ENCODE measurements at places on chromosomes 3 and 15.

DNA sequence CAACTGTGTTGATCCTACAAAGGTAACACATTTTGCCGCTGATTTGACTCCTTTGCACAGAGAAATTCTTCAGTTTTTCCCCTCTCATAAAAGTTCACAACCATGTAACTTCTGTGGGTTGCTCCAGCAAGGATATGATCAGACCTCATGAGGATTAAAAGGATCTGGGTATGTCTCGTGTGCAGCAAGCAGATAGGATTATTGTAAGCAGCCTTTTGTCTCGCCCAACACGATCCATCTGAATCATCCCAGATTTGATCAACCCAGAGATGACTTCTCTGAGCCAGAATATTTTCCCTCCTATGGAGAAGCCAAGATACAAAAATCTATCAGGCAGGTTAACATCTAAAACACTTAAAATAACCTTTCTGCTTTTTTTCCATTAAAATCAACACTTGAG is 12.8 kb upstream of the BNIP2 start:
- DNase-seq: no peak

GRCh38 chr3:43866529-43867353 is 176.0 kb downstream of the ABHD5 start:
- peak; percentile 36 for DNase-seq

DNA sequence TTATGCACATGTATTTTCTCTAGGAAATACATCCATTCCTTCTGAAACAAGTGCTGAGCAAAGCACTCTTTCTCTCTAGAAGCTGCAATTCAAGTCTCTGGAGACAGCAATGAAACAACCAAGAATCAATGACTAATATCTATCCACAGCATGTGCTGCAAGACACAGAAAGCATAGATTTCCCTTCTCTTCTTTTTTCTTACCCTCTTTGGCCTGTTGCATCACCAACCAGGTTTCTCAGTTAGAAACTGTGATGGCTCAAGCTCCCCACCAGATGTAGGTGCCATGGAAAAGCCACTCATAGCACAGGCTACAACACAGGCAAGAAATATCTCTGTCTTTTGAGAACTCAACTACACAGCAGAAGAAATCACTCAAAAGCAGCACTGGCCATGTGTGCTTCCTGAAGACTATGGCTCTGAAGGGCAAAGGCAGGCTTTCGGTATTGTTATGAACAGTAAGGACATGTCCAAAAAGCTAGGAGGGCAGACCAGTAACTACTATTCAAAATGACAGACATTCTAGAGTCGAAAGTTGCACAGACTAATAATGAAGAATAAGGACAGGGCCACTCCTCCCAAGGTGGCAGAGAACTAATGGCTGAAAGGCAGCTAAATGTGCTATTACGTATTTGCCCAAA is 15.5 kb downstream of the ZDHHC3 start:
- no peak for DNase-seq

GRCh38 chr3:28334552-28334951 is 14.0 kb upstream of the ZCWPW2 start:
- DNase-seq: no peak

- DNase-seq: no peak
Measured at GRCh38 chr3:81643721-81644120, 117.7 kb downstream of the GBE1 start.

- DNase-seq: no peak
Measured at GRCh38 chr3:116453666-116454346, 8.5 kb upstream of the LSAMP start.

DNA sequence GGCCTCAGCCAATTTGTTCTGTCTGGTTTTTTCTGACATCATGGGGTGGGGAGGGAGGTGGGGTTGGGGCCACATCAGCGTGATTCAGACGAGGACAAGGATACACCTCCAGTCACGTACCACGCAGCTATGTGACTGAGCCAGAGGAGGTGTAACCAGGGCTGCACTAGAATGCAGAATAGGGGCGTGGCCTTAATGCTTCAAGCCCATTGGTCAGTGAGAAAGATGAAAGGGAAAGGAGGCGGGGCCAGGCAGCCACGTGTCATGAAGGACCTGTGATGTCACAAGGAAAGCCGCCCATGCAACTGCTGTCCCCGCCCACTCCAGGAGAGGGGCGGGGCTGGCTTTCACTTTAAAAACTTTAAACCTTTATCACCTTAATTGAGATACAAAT is at the start of gene GOLGA6L2:
Gene GOLGA6L2 (minus strand): TSS at position 137 of the 394 bp plus-strand sequence. CDS start 62 bp downstream, at position 75.
- no peak for DNase-seq

DNA sequence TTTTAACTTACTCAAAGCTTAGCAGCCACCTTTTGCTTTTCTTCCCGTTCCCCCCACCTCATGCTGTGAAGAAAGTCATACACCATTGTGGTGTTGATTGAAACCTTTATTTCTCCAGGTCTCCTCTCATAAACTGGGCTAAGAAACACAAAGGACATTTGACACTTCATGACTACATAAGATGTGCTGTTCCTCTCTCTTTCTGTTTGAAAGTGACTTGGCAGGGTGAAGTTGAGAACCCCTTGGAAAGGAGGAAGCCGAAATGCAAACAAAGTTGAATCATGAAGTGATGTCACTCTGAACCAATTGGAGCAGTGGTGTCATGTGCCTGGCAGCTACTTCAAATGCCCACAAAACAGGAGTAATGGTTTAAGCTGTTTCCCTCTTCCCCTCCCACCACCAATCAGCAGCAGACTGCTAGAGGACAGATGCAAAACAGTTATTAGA is 174.7 kb downstream of the IGF1R start:
- DNase-seq: no peak

- DNase-seq: no peak
Measured at GRCh38 chr15:50414624-50415023, 9.6 kb upstream of the USP8 start.

- no peak for DNase-seq
Measured at GRCh38 chr3:186852994-186853393, 10.5 kb downstream of the ADIPOQ start.

DNA sequence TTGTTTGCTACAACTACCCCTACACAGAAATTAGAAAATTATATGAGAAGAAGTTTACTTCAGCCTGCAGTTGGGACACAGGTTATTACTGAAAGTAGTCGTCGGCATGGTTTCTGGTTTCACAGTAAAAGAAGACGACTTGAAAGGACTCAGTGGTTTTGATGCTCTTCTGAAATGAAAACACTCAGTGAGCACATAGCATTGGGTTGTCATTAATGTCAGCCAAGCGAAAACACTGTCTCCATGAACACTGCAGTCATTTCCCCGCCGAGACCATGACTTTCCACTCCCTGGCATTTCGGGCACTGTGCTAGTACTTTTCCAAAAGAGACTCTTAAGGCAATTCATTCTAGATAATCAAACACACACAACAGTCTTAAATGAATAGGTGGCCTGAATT is 69.2 kb upstream of the ICE2 start:
- no peak for DNase-seq

DNA sequence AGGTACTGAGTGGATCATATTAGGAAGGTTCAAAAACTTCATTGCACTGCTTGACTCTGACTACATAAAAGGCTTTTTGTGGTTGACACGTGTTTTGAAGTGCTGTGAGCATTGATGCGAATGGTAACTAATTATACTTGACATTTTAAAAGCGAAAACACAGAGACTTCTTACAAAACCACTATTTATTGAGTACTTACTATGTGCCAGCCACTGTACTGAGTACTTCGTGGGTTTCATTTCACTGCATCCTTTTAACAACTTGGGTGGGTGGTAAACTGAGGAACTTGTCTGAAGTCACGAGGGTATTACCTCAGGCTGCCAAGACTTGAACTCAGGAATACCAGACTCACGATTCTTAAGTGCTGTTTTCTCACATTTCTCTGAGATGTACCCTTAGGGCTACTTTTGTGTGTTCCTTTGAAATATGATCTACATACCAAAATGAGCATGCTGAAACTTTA is 45.3 kb upstream of the PPP4R2 start:
- DNase-seq: no peak

- no peak for DNase-seq
Measured at GRCh38 chr15:98673133-98673532, 24.8 kb downstream of the IGF1R start.

- DNase-seq: no peak
Measured at GRCh38 chr15:58039079-58040035, 26.2 kb downstream of the ALDH1A2 start.

- DNase-seq: no peak
Measured at GRCh38 chr3:106552351-106553043, 683.7 kb upstream of the CBLB start.

DNA sequence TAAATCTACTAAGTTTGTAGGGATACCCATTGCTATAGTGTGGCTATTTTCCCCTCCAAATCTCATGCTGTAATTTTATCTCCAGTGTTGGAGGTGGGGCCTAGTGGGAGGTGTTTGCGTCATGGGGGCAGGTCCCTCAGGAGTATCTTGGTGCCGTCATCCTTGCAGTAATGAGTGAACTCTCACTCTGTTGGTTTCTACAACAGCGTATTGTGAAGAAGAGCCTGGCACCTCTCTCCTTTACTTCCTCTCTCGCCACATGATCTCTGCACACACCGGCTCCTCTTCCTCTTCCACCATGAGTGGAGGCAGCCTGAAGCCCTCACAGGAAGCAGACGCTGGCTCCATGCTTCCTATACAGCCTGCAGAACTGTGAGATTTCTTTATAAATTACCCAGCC is 34.0 kb upstream of the TRPM1 start:
- no peak for DNase-seq

DNA sequence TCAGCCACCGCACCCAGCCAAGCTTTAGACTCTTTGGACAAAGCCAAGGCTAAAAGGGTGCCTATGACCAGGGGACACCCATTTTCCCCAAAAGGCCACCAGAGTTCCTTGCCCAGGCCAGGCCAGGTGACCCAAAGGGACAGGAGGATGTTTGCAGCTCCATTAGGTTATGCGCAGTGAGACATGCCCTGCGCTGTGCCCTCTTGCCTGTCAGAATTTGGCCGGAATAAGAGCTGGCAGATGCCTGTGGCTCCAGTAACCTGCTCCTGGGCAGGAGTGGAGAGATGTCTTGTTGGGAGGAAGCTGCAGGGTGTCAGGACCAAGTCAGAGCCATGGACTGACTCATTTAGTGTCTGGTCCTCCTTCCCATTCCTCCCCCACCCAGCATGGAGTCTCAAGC is 20.5 kb downstream of the DNASE1L3 start:
- no peak for DNase-seq

All from SW 1271 (cell line).